ENCODE measurements at places on chromosomes 1 and 21. TPM values are rescaled to one million over a fixed set of nuclear protein-coding genes. Genes with fewer than 3 reads are reported as not detected.

Gene LRRIQ3
- 0.42 TPM for total RNA-seq

Gene PLPPR4
- total RNA-seq = 0.90 TPM

- no peak for DNase-seq
These were observed 300.0 kb downstream of the BARHL2 start for GRCh38 chr1:90417126-90417525.

DNA sequence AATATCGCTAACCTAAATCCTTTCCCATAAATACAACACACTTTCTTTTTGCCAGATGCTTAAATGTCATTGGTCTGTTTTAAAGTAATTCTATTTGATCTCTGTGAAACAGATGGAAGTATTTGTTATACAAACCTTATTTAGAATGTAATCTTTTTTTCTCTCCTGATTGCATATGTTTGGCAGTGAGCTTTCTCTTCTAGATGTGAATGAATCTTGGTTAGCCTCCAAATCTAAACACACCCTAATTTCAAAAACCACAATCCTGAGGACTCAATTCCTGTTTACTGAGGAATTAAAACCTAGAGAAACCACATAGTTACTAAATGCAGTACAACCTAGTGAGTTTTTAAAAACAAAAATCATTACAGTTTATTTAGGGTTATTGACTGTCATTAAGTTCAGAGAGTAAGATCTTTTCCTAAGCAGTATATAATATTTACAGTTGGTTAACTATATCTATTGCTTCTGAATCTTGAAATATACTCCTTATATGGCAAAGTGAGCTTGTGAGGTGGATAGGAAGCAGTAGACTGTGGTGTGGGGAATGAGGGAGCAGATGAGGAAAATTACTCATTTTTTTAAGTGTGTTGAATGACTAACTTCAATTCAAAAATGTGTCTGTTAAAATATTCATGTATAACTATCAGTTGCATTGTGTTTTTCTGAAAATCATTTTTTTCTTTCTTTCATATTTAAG, 218.7 kb downstream of the FMN2 start:
- DNase-seq = no peak

- no peak for DNase-seq
These were observed 28.4 kb downstream of the TMCO4 start for GRCh38 chr1:19771350-19771749.

DNA sequence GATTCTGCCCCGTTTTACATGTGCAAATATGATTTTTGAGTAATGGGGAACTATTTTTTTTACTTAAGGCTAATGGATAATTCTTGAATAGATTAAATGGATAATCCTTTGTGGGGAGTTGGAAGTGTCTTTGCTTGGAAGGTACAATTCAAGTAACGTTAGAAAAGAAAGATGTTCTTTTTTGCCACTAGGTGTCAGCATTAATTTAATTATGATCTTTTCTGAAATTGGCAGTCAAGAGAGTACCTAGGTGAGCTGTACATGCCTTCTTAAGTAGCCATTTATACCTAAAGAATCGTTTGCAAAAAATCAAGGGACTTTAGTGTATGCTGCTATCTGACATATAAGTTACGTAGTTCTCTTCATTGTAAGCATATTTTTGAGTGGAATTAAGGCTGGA, 2.2 kb downstream of the FBXO28 start:
- DNase-seq = peak; percentile 46

Measured in H7 (cell line).